ENCODE measurements at places on chromosomes 5 and 9.

DNA sequence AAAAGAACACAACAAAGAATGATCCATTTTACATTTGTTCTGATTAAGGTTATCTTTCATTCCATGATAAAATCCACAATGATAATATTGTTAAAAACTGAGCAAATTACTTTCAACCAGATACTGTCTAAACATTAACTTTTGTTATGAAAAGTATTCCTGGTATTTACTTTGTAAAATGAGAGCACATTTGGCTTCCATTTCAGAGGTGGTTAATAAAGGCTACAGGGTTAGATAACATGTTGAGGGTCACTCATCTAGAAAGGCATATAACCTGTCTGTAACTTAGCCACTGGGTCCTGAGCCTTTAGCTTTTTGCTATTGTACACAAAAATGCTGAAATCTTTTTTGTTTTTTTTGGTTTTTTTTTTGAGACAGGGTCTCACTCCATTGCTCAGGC is 99.3 kb downstream of the ANXA2R start:
- DNase-seq = no peak

- DNase-seq = no peak
These were observed 14.8 kb downstream of the LVRN start for GRCh38 chr5:115977096-115977495.

DNA sequence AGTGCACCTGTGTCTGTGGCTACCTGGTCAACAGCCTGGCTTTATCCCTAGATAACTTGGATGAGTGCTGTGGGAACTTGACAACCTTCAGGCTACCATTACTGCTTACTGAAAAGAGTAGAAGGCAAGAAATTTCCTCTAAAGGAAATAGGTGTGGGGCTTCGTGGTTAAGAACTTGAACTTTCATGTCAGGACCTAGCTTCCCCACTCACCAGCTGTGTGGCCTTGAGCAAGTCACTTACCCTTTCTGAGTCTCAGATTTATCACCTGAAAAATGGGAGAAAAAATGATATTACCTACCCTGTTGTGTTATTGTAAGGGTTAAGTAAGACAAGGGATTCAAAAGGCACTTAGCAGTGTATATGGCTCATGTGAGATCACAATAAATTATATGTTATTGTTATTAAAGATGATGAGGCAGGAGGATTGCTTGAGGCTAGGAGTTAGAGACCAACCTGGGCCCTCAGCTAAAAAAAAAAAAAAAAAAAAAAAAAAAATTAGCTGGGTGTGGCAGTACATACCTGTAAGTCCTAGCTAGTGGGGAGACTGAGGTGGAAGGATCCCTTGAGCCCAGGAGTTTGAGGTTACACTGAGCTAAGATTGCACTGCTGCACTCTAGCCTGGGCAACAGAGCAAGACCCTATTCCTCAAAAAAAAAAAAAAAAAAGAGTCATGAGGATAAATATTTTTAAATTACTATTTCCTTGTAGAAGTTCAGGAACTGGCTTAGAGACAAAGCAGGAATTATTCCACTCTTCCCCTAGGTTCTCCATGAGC is 97.0 kb upstream of the SPRY4 start:
- DNase-seq = no peak

DNA sequence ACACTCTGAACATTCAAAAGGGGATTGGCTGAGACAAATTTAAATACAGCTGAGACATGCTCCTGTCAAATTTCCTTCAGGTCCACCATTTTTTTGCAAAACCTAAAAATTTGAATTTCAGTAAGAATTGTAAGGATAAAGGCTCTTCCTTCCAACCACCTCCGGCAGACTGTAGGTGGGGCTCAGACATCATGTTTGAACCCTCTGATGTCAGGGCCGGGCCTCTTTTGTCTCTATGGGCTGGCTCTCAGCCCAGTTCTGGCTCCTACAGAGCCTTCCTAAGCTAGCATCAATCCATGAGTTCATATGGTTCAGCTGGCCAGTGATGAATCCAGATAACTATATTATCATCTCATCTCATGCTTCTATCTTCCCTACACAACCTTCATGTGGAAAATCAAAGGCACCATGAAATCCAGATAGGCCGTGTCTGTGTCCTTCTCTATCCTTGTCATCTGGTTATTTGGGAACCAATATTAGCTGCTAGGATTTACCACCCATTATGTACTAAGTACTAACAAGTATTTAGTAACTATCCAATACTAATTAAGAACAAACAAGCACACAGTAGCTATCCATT is 44.2 kb downstream of the NIPSNAP3B start:
- no peak for DNase-seq

DNA sequence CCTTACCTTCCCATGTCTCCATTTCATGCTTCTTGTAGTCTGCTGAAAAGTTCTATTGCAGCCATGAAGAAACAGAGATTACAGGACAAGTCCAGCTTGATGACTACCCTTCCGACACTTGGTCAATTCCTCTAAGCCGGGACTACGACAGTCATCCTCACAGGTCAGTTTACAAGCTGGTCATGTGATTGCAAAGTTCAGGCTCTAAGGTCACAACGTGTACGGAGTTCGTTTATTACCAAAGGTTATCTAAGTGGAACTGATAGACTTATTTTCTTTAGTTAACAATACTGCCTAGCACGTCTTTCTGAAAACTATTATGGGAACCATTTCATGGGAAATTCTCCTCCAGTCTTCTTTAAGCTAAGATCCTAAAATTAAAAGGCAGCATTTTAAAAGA is 88.5 kb upstream of the NR5A1 start:
- DNase-seq = no peak

DNA sequence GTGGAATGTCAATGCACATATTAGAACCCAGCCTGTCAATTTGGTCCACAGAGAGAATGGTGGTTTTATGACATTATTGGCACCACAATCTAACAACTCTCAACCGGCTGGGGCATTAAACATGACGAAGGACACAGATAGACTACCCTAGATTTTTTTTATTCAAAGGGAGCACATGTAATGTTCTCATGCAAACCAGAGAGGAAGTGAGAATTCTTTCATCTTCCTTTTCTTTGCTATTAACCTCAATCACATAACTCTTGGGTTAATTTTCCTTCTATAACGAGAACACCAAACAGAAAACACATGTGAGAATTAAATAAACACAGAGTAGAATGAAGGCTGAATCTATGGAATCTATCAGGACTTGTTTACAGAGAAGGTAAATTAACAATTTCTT is 94.9 kb upstream of the TNC start:
- no peak for DNase-seq

DNA sequence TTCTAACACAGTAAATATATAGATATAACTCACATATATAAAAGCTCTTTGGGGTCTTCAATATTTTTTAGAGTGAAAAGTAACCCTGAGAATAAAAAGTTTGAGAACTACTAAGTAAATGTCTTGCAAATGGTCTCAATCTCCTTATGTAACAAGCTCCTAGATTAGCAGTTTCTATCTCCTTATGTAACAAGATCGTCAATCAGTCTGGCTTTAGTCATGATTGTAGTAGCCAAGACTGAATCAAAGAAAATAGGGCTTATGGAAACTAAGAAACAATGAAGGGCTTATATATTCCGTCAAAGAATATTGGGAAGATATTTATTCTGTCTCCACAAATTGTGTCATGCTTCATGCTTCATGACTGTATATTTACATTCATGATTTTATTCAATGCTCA is 22.4 kb upstream of the FREM1 start:
- no peak for DNase-seq

DNA sequence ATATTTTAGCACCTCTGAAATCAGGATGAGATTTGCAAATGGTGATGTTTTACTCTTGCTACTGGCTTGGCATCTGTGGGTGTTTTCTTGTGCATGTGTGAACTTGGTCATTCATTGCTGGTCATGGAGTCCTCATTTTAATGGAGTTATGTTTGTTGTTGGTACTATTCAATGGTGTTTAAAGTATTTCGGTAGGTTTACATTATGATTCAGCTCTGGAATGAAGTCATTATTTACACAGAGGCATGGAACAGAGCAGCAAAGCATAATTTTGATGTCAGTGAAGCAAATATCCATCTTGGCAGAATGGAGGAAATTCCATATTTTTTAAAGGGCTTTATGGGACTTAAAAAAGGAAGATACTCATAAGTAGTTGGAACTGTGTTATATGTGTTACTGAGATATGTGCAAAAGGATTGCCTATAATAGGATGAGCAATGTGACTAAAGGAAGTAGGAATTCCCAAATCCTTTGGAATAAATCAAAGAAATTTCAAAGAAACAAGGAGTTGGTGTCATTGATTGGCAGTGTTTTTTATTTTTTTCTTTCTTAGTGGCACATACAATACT is 147.4 kb downstream of the ACTBL2 start:
- DNase-seq = no peak

DNA sequence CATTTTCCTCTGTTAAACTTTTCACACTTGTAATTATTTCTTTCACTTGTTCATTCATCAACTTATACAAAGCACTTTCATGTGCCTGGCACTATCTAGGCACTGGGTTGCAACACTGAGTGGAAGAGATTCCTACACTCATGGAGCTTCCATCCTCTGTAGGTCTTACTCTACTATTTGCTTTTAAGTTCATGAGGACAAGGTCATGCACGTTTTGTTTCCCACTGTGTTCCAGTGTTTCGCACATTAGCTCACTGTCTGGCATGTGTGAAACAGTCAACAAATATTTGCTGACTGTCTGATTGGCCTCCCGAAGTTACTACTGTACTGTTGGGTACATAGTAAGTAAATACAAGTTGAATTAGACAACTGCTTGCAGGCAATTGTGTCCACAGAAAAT is 87.9 kb upstream of the IFNK start:
- DNase-seq = no peak

DNA sequence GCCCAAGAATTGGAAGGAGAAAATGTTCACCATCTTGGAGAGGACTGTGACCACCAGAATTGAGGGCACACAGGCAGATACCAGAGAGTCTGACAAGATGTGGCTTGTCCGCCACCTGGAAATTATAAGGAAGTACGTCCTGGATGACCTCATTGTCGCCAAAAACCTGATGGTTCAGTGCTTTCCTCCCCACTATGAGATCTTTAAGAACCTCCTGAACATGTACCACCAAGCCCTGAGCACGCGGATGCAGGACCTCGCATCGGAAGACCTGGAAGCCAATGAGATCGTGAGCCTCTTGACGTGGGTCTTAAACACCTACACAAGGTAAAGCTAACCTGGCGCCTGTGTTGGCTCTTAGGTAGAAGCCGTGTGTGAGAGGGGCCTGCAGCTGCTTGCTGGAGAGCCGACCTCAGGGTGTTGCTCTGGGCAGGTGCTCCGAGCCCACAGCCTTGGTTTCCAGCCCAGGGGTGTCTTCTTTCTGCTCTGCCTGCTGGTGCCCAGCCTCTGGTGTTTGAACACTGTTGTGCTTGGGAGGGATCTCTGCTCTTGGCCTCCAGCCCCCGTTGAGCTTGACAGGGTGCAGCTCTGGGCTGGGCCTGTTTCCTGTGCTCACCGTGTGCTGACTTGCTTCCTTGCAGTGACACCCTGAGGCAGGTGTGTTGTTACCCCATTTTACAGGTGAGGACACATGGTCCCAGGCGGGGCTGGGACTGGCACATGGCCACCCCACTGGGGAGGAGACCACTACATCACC is 10.9 kb downstream of the EXOC3 start:
- DNase-seq = no peak

DNA sequence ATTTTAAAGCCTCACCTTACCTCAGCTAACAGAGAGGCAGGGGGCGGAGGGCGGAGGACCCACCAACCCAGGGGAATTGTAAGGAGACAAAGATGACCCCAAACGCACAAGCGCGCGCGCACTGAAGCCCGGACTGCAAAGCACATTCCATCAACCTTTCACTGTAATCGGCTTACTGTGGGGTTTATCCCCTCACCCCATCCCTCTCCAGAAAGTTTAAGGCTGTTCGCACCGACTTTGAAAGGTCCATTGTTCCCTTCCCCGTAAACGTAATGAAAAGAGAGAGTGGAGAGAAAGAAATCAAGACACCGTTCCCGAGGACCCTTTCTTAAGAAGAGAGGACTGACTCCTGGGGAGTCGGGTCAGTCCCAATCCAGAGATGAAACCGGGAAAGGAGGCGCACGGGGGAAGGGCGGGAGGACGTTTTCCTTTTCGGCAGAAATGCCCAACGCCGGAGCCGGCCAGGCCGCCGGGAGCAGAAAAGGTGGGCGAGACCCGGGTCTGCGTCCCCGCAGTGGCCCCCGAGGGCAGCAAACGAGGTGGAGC is 464 bp downstream of the CEMIP2 start:
- no peak for DNase-seq

DNA sequence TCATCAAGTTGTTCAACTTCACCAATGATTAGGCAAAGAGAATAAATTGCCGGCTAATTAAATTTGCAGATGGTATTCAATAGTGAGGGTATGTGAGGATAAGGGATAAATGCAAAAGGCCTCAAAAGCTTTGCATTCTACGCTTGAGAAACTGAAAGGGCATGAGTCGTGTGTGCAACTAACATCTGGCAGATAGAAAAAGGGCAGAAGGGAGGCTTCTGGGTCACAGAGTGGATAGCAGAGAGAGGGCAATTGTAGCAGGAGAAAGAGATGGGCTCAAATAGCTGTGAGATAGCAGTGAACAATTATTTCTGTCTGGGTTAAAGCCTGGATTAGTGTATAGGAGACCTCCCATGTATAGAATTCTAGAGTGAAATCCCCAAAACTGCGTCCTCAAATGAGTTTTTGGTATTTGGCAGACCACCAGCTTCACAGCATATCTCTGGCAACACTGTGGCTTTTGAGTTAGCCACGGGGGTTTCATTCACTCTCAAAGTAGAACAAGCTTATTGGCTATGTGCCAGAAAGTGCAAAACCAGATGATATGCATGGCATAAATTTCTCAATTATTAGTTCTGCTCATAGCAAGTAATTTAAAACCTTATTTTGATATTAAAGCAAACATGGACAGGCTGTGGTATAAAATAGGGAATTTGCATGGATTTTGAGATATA is 586.3 kb downstream of the BRINP1 start:
- DNase-seq = no peak

GRCh38 chr9:26129217-26129616 is 451.0 kb upstream of the TUSC1 start:
- DNase-seq = no peak

DNA sequence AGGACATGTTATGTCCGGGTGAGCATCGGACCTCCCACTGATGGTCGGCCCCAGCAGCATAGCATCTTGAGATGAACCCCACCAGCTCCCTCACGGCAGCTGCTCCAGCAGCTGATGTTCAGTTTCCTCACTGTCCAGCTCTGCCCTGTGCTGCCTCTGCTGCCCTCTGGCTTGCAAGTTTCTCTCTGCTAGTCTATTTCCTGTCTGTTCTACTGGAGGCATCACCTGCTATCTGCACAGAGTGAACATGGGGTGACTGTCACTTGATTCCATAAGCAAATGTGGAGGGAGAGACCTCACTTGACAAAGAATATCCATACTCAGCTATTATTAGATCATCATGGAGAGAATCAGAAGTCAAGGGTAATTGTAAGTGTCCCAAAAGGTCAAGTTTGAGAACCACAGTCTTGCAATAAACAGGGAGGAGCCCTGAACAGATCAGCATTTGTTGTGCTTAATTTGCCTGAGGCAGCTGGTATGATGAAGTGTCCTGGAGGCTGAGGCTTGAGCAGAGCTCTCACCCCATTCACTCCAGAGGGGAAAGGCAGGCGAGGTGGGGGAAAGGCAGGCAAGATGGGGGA is 702.8 kb downstream of the SEMA5A start:
- no peak for DNase-seq
